ENCODE measurements at places on chromosomes 2 and 18.

DNA sequence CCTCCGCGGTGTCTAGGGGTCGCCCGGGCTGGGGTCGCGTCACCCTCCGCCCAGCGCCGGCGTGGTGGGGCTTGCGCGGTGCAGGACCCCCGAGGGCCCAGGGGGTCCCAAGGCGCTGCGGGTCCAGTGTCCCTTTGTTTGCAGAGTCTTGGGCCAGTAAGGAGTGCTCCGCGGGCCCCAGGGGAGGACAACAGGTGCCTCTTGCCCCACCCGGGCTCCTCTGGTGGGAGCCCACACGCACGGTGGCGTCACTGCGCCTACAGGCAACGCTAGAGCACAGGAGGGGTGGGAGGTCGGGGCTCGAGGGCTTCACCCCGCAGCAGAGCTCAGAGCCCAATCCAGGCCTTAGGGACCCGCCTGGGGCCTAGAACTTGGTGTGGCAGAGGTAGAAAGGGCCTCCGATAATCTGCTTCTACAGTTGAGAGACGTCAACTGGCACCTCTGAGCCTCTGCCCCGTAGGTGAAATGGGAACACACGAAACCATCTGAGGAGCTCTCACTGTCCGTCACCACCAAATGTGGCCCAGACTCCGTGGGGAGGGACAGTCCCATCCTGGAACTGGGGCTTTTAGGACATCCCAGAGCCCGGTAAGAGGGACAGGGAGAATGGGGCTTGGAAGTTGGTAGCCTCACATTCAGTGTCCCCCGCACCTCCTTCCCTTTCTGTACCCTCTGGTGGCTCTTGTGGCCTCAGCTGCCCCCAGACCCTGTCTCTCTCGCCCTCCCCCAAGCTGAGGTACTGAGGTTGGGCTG is 1.4 kb downstream of the ARID5A start:
- DNase-seq = no peak

GRCh38 chr18:79948719-79949411 is 2.6 kb downstream of the SLC66A2 start:
- no peak for DNase-seq

DNA sequence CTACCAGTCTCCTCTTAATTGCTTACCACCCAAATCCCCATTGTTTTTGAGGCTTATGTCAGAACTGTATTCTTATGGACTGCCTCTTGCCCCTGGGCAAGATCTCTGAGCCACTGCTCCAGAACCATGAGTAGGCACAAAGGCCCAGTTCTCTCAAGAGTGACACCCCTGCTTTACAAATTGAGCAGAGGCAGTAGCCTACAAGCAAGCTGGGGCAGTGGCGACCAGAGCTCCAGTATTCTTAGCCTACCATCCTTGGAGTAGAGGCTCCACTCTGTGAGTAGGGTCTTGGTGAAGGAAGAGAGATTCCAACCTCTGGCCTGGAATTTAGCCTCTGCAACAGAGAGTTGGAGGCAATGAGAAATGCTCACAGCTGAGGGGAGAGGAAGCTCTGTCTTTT is 36.5 kb downstream of the WDR75 start:
- no peak for DNase-seq

DNA sequence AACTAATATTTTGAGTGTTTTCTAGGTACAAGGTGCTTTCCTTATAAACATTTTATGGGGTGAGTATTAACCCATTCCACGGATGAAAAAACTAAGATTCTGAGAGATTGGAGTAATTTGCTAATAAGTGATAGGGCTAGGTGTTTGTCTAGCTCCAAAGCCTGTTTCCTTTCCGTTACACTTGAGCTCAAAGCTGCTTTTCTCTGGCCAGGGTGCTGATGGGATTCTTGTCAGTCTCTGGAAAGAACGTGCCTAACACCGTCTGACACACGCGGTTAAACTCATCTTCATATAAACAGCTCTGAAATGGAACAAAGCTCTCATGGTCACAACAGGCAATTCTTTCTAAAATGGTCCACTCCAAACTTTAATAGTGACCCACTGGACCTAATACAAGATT is 2.0 kb upstream of the ANKRD29 start:
- DNase-seq = no peak

DNA sequence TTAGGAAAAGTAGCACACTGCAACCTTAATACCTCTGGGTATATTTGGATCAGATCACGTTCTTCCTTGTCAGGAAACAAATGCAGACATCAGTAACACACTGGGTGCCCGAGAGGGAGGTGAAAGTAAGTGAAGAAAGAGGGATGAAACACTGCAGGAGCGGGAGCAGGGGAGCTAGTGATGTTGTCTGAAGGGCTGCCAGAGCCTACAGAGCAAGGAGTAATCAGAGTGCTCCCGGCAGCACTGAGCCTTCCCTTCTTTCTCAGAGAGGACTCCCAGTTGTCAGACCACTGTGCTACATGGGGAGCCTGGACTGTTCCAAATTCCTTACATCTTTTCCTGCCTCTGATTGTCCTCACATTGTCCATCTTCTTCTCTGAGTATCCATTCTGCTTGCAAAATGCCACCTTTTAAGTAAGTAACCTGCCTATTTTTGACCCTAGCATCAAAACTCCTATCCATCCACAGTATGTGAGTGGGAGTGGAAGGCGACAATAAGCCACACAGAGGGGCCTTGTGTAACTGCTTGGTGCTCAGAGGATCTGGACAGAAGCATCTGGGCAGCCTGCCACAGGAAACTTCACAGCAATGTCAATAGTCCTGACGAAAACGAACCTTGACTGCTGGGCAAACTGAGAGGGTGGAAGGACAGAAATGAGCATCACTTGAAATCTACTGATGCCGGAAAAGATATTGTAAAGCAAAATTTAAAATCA is 10.8 kb upstream of the NAB1 start:
- no peak for DNase-seq
